ENCODE measurements at places on chromosomes 1 and 21.

GRCh38 chr1:231706934-231707333 lies 80.3 kb downstream of the DISC1 start:
- DNase-seq, result no peak

- no peak for DNase-seq
Observed at GRCh38 chr21:14076143-14076806, 134.5 kb downstream of the LIPI start.

DNA sequence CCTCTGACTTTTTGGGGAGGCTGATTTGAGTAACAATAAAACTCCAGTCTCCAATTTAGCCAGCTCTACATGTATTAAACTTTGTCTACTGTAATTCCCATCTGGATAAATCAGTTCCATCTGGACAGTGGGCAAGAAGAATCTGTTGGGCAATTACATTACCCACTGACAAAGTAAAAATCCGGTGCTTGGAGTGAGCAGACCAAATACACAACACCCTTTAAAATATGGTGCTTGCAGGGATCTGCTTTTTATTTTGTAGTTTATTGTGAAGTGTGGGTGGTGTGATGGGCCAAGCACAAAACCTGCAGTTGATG lies 8.9 kb upstream of the CD55 start:
- no peak for DNase-seq

DNA sequence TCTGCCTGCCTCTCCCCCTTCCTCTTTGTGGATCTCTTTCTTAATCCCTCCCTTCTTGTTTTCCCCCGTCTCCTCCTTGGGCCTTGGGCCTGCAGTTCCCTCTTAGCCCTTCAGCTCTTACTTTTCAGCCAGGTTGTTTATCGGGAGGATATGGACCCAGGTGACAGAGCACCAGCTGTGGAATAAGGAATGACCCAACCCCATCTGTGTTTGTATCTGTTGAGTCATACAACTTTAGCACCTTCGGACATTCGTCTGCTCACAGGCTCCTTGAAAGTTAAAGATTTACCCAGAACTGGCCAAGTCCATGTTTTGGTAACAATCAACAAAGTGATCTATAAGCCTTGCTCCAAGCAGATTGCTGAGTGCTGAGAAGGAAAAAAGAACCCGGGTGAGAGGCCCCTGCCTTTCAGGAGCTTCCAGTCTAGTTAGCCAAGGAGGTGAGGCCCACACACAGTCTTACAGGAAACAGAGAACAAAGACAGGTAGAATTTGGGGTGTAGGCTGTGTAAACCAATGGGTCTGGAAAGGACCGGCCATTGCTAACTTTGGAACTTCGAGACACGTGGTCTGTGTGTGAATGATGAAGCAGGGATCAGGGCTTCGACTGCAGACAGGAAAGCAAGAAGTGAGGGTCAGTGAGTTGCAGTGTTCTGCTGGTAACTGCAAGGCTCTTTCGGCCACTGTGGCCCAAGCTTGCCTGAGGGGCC lies 66.7 kb upstream of the F3 start:
- DNase-seq, result no peak

- DNase-seq, result no peak
Observed at GRCh38 chr1:109149874-109150601, 36.1 kb downstream of the ELAPOR1 start.

DNA sequence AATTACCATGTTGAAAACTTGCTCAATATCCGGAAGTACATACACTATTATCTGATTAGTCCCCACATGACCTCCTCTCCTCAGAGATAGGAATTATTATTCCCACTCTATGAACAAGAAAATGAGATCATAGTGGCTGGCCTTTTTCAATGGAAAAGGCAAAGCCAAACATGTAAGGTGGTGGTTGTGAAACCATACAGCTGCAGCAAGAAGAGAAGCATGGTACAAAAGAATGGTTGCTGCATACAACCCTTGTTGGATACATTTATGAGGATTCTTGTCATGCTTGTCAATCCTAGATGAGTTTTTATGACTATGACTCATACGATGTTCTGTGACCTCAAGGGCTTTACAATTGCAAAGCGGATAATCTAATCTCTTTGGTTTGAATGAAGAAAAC lies 514.7 kb downstream of the PLPP3 start:
- DNase-seq, result no peak

- no peak for DNase-seq
Observed at GRCh38 chr1:115496904-115497527, 144.8 kb upstream of the VANGL1 start.

DNA sequence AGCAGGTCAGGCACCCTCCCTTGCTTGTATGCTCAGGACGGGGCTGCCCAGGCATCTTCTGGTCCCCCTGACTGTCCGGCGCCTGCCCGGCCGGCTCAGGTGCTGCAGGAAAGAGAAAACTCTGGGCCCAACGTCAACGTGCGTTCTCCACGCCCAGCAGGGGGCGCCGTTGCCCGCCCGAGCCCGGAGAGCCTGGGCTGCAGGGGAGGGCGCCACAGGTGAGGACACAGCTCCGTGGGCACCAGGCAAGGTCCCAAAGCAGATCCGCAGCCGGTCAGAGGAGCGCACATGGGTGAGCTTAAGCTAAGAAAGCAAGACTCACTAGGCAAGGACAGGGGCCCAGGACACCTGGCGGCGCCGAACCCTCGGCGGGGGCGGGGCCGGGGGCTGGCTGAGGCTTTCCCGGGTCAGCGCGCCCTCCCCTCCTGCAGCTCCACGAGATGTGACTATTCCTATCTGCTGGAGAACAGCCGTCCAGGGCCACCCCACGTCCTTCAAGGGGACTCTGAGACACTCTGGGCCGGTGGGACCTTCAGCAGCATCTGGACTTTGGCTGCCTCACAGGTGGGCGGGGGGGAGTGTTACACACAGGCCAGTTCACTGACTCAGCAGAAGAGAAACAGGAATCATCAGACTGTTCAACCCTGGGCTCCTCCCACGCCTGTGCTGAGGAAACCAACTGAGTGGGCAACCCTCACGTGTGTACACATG lies 29.3 kb downstream of the KRTAP10-1 start:
- peak; percentile 86 for DNase-seq

DNA sequence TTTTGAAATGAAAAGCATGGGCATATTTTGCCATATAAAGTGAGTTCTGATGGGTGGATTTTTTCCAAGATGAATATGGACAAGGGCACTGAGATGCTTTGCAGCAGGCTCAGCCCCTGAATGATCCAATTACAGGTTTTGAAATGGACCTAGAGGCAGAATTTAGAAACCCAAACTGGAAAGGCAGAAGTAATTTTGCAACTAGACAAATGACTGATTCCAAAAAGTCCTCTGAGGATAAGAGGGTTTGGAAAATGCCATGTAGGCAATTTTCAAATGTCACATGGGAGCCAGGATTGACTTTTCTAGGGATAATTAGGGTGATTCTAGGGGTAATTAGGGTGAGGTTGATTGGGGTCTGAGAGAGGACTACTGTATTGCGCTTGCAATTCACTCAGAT lies 148.9 kb upstream of the ZNF648 start:
- no peak for DNase-seq

DNA sequence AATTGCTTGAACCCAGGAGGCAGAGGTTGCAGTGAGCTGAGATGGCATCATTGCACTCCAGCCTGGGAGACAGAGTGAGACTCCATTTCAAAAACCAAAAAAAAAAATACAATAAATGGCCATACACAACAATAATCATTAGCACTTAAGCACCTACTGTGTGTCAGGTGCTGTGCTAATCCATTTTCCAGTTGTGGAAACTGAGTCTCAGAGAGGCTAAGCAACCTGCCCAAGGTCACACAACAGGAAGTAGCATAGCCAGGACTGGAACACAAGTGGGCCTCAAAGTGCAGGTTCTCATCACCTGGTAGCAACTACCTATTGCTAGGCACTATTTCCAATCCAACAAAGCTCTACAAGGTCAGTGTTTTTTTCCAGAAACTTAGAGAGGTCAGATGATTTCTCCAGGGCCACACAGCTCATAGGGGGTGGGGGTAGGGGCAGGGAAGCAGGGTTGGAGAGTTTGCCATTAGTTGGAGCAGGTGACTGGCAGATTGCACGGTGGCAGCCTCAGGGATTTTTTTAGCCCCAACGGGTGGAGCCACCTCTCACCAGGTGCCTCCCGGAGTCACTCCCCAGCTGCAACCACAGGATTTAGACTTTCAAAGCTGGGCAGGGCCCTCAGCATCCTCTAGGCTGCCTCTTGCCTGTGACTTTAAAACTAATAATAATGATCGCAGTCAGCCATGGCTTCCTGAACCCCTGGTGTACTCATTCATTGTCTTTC lies 52.5 kb upstream of the ID3 start:
- DNase-seq, result no peak

GRCh38 chr1:193520472-193520871 lies 334.1 kb upstream of the B3GALT2 start:
- DNase-seq, result no peak

DNA sequence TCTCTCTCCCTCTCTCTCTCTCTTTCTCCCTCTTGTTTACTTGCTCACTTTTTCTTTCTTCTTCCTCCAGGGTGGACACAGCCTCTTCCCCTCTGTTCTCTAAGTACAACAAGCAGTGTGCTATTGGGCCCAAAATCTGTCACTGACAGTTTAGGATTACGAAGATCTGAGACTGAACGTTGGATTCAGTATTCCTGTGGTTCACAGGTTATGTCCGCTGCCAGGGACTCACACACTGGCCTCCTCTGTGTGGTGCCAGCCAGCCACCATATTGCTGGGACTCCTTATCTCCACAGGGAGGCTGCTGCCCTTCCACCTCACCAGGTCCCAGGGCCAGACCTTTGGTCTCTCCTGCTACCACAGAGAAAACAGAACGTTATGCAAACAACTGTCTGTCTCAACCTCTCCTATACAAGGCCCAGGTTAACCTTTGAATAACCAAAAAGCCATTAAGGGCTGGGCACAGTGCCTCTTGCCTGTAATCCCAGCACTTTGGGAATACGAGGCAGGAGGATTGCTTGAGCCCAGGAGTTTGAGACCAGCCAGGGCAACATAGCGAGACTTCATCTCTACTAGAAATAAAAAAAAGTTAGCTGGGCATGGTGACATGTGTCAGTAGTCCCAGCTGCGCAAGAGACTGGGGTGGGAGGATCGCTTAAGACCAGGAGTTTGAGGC lies 171.9 kb upstream of the RAB4A start:
- no peak for DNase-seq

DNA sequence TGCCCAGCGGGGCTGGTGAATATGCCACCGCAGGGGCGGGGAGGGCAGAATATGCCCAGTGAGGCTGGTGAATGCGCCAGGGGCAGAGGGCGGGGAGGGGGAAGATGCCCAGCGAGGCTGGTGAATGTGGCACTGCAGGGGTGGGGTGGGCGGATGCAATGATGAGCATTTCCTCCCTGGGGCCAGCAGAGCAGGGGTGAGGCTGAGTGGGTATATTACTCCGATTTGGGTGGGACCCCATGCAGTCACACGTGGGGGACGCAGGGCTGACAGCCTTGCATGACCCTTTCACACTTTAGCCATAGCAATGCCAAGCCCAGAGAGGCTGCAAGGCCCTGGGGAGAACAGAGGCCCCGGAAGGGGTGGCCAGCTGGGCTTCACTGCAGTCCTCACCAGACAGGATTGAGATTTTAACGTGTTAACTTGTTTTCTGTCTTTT lies 9.3 kb upstream of the SLX9 start:
- DNase-seq, result no peak

DNA sequence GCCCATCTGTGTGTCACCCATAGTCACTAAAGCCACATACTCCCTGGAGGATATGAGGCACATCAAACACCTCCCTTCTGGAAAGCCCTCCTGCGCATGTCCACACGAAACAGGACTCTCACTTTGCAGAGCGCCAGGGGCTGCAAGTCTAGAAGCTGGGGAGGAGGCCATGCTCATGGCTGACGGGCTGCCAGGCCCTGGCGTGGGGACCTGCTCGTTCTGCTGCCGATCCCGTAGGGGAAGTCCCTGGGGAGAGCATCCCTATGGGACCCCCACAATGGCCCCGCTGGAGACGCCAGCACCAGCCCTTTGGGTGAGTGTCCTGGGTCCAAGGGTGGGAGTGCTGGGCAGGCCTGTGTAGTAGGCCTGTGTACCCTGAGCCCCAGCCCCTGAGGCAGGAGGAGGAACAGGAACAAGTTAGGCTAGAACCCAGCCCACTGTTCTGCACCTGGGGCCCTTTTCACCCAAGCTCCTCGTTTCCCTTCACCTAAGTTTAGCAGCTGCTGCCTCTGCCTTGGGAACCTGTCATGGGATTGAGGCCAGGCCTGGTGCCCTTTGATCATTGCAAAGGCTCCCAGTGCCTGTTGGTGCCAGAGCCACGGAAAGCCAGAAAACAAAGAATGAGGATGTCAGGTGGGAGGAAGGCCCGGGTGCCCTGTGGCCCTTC lies 9.9 kb downstream of the FAM3B start:
- no peak for DNase-seq

Data from GM12892 (cell line).